Dorsolateral prefrontal cortex (tissue), 122 donors: ENCODE measurements at places on chromosomes 2 and 18. TPM values are rescaled to one million over a fixed set of nuclear protein-coding genes. Genes with fewer than 3 reads are reported as not detected.

Gene NGEF
- 137 TPM for total RNA-seq

Gene HOXD11
- not detected for total RNA-seq

- DNase-seq: no peak
Measured at GRCh38 chr2:1766851-1767811, 22.8 kb upstream of the PXDN start.

Gene ARHGAP25
- 6.7 TPM for total RNA-seq

- no peak for DNase-seq
Measured at GRCh38 chr2:16881122-16881521, 215.5 kb upstream of the CYRIA start.

Gene ABCG8
- 4.7 TPM for total RNA-seq

- no peak for DNase-seq
Measured at GRCh38 chr2:200130762-200131166, 175.4 kb downstream of the MAIP1 start.

- no peak for DNase-seq
Measured at GRCh38 chr2:112665113-112665780, 19.5 kb downstream of the SLC20A1 start.

Gene PARD3B
- 12.7 TPM for total RNA-seq

DNA sequence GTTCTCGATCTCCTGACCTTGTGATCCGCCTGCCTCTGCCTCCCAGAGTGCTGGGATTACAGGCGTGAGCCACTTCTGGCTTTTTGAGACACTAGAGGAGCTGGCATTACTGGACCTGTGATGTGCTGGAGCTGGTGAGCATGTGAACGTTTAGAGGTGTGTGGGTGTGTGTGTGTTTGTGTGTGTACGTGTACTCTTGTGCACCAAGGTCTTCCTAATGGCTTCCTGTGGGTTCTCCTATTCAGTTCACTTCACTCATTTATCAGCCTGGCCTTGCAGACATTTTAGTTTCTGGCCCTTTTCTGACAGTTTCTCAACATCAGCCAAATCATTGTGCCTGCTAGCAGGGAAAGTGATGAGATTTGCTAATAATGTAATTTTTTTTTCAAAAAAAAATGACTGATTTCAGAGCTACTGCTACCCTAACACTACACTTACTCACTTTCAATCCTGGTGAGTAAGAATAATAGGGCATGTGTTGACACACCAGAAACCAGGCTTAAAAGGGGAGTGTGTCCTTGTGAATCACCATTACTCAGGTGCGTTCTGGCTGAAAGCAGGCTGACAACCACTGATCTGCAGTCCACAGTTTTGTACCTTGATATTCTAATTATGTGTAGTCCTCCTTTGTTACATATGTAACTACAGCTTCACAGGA lies 41.0 kb upstream of the ACTR3 start:
- DNase-seq: no peak

DNA sequence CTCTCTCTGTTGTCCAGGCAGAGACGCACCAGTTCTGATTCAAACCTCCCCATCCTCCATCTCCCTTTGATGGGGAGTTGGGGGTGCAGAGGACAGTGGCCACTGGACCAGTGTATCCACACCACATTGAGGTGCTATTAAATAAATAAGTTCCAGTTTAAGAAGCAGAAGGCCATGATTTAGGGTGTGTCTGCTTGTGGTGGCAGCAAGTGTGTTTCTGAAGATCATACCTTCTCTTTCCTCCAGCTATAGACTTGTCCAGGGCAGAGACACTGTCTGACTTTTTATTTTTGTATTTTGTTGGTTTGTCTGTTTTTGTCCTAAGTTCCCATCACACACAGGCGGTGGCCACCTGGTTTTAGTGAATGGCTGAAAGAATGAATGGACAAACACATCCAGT lies 16.5 kb upstream of the INO80C start:
- DNase-seq: no peak

Gene TCF23
- total RNA-seq: not detected

GRCh38 chr2:47008381-47009252 lies 93.0 kb upstream of the MCFD2 start:
- DNase-seq: no peak

- DNase-seq: no peak
Measured at GRCh38 chr18:4360221-4360715, 94.8 kb downstream of the DLGAP1 start.

DNA sequence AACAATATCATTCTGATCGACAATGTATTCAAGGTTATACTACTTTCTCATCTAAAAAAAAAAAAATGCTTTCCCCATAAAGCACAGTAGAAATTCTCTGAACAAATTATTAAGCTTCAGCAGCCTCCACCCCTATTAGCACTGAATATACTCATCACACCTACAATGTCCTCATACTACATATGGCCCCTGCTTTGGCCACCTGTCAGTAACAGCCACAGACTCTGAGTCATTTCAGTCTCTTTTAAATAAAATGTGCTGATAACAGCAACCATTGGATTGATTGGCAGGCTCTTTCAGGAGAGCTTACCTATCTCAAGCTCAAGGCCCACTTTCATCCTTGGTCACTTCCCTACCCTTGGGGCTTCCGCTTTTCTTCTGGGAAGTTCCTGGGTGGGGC lies 236.7 kb downstream of the TMX3 start:
- DNase-seq: no peak

Gene INHBB
- 4.5 TPM for total RNA-seq

DNA sequence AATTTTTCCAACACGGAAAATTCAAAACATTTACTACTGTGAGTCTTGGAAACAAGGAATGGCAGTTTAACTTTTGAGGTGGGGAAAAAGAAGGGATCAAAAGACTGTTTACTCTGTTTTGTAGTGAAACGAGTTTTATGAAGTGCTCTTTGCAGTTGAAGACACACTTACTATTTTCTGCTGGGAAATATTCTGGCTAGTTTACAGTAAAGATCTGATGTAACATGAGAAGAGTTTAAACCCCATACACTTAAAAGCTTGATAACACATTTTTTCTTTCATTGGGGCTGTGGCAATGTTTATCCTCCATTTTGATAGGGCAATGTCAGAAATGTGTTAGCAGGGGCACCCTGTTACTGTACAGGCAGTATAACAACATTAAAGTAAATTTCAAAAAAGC lies 124.9 kb upstream of the SMAD7 start:
- no peak for DNase-seq
